Hindlimb muscle (tissue), 1 donor: ENCODE measurements at places on chromosomes 7 and 10. TPM values are rescaled to one million over a fixed set of nuclear protein-coding genes. Genes with fewer than 3 reads are reported as not detected.
A peak's percentile ranks its signal among the peaks of the same experiment; 100 is the strongest.

The CH25H gene
- polyA plus RNA-seq, result 0.80 TPM

The GCK gene
- polyA plus RNA-seq, result 7.1 TPM

The COBL gene
- polyA plus RNA-seq, result 145 TPM

The CPA2 gene
- 0.28 TPM for polyA plus RNA-seq

The GIMAP6 gene
- polyA plus RNA-seq, result 15.3 TPM

The RSU1 gene
- 72.4 TPM for polyA plus RNA-seq

The SFTPD gene
- polyA plus RNA-seq, result 1.8 TPM

GRCh38 chr7:138773817-138774216 lies 24.0 kb upstream of the TMEM213 start:
- no peak for DNase-seq

DNA sequence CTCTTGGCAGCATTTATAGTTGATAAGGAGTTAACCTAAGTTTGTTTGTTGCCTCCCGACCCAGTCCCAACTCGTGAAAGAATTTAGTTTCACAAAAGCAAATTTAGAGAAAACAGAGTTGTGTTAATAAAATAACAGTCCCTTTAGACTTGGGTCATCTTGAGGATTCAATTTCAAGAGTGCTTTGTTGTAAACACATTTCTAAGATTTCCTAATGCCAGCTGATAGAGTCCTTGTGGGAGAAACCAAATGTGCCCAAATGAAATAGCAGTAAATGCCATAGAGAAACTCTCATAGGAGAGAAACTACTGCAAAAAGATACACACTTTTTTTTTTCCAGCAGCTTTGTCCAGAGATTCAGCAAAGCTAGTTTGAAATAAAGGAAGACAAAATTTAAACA lies 211.3 kb upstream of the BMPER start:
- DNase-seq, result no peak

- no peak for DNase-seq
Observed at GRCh38 chr7:29565224-29565630, 1.6 kb downstream of the PRR15 start.

- DNase-seq, result no peak
Observed at GRCh38 chr7:130276796-130277762, 10.4 kb downstream of the CPA2 start.

DNA sequence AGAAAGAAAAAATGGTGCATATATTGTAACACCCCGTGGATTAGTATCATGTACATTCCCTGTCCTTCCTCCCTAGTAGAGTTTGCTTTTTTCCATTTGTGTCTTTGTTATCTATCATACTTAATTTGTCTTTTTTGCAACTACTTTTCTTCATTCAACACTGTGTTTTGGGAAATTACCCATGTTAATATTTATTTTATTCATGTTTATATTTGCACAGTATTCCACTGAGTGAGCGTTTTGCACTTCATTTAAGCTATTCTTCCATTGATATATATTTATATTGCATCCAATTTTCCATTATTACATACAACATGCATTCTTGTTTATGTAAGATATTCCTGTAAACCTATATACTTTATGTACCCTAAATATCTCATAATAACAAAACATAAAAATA lies 57.6 kb upstream of the FAM171A1 start:
- no peak for DNase-seq

DNA sequence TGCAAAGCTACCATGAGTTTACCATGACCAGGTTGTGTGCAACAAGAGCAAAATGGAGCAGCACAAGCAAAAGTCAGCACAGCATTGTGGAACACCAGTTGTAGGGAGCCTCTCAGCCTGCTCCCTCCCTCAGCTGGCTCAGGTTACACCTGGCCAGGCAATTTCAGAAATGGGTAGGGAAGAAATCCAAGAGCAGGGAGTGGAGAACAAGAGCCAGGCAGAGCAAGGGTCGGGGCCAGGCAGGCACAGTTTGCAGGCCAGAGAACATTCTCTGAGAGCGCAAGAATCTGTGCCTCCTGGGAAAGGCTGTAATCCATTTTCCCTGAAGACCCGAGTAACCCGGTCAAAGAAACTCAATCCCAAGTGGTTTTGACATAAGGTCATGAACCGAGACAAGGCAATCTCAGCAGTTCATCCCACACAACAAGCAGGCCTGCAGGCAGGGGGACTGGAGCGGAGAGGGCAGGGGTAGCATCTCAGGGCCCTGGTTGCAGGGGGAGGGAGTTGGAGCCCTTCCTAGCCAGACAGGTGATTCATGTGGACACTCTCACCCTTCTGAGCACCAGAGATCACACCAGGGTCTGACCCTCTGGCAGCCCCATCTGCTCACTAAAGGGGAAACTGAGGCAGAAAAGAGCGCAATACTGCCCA lies 258.4 kb downstream of the PLXNA4 start:
- no peak for DNase-seq

- no peak for DNase-seq
Observed at GRCh38 chr7:50393547-50394252, 56.5 kb downstream of the FIGNL1 start.

GRCh38 chr10:100551738-100552137 lies 16.0 kb downstream of the HIF1AN start:
- DNase-seq, result no peak

DNA sequence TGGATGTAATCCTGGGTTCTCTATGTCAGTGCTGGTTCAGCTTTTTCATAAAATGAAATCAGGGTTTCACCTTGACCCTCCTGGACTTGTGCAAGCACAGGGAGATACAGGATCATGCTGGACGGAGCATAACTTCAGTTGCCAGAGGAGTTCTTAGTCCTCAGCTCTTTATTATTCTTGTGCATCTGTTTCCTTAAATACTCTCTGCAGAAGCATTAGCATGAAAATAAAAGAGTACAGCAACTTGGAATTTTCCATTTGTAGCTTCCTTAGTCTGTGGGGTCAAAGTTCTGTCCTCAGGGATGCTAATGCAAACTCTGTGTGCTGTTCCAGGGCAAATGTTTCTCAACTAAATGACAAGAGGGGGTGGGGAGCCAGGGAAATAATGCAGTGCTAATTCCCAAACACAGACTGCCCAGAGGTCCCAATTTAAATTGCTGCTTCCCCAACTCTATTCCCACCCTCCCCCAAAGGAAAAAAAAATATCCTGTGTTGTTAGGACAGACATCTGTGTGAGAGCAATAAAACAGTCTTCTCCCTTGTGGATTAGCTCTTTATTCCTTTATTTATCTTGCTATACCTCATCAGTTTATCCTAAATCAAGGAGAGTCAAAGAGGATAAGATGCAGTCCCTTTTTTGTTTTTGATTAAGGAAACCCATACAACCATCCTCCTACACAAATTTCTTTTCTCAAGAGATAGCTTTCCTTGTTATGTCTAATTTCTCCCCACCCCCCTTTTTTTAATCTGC lies 905.0 kb downstream of the LRMDA start:
- peak; percentile 82 for DNase-seq

DNA sequence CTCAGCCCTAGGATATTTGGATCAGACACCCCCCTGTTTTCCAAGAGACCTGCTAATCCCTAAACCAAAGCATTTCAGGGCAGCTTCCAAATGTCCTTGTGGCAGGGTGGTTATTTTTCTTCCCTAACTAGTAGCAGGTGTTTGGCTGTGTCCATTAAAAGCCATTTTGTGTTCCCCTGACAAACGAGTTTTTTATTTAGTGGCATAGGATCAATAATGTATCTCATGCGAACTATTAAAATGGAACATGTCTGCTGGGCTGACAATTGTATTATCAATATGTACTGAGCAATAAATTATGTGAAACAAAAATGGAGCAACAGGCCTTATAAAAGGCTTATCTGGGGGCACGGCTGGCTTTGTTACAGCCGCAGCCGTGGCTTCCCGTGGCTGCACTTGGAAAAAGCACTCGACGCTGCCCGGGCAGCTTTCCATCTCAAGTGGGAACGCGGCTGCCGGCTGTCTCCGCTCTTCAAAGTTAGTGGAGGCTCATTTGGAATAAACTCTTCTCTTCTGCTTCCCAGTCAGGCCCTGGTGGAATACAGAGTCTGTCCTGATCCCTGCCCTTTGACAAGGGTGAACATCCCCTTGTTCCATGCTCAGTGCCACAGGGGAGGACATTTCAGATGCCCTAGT lies 554.3 kb downstream of the TYW1 start:
- DNase-seq, result peak; percentile 72

GRCh38 chr10:132410056-132410778 lies 13.2 kb downstream of the PWWP2B start:
- no peak for DNase-seq

- no peak for DNase-seq
Observed at GRCh38 chr7:107874111-107874510, 16.9 kb upstream of the DLD start.

DNA sequence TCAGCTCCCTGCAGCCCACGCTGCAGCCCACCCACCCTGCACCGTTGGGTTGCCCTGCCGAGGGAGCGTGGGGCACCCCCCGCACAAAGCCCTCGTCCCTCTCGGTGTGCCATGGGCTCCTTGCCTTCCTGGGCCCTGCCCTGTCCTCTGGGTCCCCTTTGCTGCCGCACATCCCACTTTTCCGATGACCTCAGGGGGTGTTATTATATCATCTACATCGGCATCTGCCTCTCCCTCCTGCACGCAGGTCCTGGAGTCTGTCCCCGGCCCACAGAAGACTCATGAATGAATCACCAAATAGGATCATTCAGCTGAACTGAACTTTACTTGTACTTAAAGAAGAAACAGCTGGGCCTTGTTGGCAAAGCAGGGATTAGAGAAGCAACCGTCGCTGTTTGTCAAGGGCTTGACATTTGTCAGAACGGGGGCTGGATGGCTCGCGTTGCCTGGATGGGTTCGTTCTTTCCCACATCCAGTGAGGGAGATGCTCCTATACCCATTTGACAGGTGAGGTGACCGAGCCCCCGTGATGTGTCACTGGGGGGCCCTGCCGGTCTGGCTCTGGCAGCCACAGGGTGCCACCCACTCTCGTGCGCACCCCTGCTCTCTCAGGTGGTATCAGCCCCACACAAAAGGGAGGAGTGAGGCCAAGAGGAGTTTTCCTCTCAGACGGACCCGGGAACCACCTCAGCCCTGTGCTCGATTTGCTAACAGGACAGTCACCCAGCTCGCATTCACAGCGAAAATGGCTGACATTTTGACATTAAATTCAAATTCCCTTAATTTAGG lies 58.6 kb upstream of the EBF3 start:
- DNase-seq, result peak; percentile 58

- no peak for DNase-seq
Observed at GRCh38 chr10:86251426-86251825, 115.2 kb downstream of the GRID1 start.

- DNase-seq, result no peak
Observed at GRCh38 chr10:118783776-118784545, 29.2 kb upstream of the CACUL1 start.

DNA sequence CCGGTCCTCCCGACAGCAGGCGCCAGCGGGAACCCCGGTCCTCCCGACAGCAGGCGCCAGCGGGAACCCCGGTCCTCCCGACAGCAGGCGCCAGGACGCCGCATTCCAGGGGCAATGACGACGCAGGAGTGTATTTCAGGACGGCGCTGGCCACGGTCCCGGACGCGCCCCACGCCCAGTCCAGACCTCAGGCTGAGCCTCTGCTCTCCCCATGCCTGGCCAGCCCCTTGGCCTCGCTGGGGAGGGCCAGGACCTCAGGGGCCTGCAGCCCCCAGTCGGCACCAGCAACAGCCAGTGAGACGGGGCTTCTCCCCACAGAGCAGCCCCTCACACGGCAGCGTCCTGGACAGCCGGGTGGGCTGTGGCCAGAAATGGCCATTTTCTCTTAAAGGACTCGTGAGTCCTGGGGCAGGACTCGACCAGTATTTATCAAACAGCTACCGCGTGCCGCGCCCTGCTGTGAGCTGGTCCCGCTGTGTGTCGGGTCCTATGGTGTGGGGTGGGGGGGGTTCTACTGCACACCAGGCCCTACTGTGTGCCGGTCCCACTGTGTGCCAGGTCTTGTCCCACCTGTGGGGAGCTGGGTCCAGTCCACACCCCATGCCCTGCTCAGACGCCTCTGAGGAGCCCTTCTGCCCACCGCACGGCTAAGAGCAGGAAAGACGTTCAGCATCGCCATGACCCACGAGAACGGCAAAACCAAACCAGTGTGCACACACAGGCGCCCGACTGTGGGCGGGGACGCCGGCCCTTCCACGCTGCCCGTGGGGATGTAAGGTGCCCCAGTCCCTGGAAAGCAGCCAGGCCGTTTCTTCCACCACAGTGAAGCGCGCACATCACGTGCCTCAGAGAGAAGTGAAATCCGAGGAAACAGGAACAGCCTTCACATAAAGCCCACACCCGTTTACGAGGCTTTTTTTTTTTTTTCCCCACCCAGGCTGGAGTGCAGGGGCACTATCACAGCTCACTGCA lies 33.3 kb downstream of the GET4 start:
- peak; percentile 57 for DNase-seq

- DNase-seq, result no peak
Observed at GRCh38 chr10:92876509-92877036, 28.3 kb downstream of the EXOC6 start.

GRCh38 chr10:59907918-59908807 lies 1.8 kb upstream of the CCDC6 start:
- peak; percentile 68 for DNase-seq

DNA sequence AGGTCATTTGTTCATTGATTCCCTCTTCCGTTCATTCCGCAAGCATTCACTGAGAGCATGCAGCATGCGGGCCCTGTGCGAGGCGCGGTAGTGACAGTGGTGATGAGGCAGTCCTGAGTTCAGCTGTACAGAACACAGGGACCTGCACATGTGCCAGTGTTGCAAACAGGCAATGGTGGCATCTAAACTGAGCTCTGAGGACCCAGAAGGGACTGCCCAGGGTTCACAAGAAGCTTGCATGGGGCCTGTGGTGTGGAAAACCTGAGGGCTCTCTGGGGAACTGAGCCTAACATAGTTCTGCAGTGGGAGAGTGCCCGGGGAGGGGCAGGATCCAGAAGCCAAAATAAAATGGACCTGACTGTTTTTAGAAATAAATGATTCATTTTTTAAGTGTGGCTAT lies 13.2 kb downstream of the ZNF488 start:
- DNase-seq, result no peak

- DNase-seq, result no peak
Observed at GRCh38 chr7:28774261-28774988, 183.7 kb downstream of the TRIL start.

DNA sequence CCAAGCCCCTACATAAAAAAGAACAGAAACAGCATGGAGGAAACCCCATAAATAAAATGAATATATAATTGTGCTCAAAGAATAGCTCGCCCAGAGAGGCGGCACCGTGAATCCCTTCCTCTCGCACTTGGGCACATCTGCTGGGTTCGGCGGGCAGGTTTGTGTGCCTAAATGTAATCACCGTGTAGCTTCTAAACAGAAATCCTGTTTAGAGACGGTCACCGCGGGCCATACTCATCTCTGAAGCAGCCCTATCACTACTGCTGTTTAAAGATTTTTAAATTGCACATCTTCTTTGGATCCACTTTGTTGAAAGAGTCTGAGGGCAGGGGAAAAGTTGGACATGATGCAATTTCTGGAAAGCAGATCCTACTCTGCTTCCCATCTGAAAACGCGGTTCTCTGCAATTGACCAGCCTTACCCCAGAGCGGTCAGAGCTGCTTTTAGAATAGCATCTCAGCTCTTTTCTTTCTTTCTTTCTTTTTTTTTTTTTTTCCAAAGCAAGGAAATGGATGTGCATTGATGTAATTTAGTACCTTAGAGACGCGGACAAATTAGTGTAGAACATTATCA lies 6.4 kb downstream of the DRGX start:
- no peak for DNase-seq

GRCh38 chr7:115952832-115953231 lies 77.7 kb downstream of the TFEC start:
- DNase-seq, result no peak
